Dermis lymphatic vessel endothelial cell (primary cell): ENCODE measurements at places on chromosomes 7 and 10. TPM values are rescaled to one million over a fixed set of nuclear protein-coding genes. Genes with fewer than 3 reads are reported as not detected.

Gene SPRN
- total RNA-seq = not detected in 2 replicates

Gene GDF10
- total RNA-seq = under 0.01 and 0.33 TPM in 2 replicates

Gene SMURF1
- 13.3 and 13.6 TPM in 2 replicates for total RNA-seq

Gene CLCN1
- not detected in 2 replicates for total RNA-seq

Gene CTNNA3
- 0.22 and 0.26 TPM in 2 replicates for total RNA-seq

Gene ZEB1
- 78.2 and 108 TPM in 2 replicates for total RNA-seq

Gene MRLN
- not detected in 2 replicates for total RNA-seq

Gene ZWINT
- 6.2 and 10.2 TPM in 2 replicates for total RNA-seq

Gene ICA1
- total RNA-seq = 44.1 and 54.1 TPM in 2 replicates

Gene MOGAT3
- not detected in 2 replicates for total RNA-seq

Gene TFEC
- total RNA-seq = 0.09 and 0.22 TPM in 2 replicates

Gene SUGCT
- total RNA-seq = 0.65 and 1.5 TPM in 2 replicates

Gene OR2A1
- total RNA-seq = under 0.01 TPM in 1 of 2 replicates, not detected in the other

Gene TUBAL3
- total RNA-seq = not detected in 2 replicates

Gene HABP2
- 0.09 and 0.22 TPM in 2 replicates for total RNA-seq

Gene PLA2G12B
- total RNA-seq = 0.43 TPM in 1 of 2 replicates, not detected in the other

Gene NPTX2
- total RNA-seq = 2.6 and 18.9 TPM in 2 replicates

Gene CDH23
- under 0.01 TPM in 2 replicates for total RNA-seq

Gene CHST3
- total RNA-seq = 4.4 and 8.0 TPM in 2 replicates

Gene HECW1
- not detected in 2 replicates for total RNA-seq

Gene SYPL1
- 90.3 and 104 TPM in 2 replicates for total RNA-seq

Gene STEAP1
- 1.4 and 2.8 TPM in 2 replicates for total RNA-seq
